ENCODE measurements at places on chromosomes 12 and 14.

DNA sequence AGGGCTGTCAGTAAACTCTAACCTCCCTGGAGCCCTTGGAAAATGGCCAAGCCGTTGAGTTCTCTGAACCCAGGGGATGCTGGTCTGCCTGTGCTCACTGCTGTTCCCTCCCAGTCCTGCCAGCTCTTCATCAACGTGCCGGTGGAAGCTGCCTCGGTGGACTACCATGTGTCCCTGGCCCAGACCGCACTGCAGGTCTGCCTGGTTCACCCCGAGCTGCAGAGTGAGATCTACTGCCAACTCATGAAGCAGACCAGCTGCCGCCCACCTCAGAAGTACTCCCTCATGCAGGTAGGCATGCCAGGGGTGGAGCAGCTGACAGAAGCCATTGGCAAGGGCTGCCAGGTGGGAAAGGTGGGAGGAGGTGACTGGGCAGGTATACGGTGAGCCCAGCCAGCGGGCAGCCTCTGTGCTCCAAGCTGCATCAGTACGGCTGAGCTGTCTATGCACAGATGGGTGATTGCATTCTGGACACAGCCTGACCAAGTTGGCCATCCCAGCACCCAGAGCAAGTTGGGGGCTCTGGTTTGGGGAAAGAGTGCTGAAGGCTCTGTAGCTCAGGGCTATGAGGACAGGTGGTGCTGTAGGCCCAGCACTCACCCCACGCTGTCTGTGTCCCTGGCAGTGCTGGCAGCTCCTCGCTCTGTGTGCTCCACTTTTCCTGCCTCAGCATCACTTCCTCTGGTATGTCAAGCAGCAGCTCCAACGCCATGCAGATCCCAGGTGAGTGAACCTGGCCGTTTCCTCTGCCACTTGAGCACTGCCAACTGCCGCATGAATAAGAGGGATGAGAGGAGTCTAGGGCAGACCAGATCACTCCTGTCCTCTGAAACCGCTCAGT lies 21.9 kb downstream of the PIGH start:
- no peak for DNase-seq

- no peak for DNase-seq
Measured at GRCh38 chr14:74595006-74595735, 16.9 kb downstream of the LTBP2 start.

- no peak for DNase-seq
Measured at GRCh38 chr12:64395739-64396138, 5.2 kb upstream of the C12orf56 start.

GRCh38 chr12:107807471-107808150 lies 33.1 kb downstream of the ASCL4 start:
- DNase-seq, result no peak

- DNase-seq, result no peak
Measured at GRCh38 chr14:23403139-23403438, 5.0 kb downstream of the MYH6 start.

DNA sequence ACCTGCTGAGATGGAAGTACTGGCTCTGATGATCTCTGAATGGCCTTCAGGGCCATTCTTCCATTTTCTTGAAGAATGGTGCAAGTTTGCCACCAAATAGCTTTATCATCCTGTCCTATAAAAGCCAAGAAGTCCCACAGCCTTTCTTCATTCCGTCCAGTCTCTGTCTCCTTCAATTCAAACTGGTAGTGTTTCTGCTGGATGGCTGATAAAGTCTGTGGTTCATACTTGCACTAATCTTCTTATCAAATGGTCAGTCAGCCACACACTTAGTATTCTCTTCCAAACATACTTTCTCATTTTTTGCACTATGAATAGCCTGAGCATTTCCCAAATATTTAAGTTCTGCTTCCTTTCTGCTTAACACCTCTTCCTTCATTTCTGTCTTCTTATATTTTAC lies 39.4 kb upstream of the BEGAIN start:
- DNase-seq, result no peak

GRCh38 chr12:47954058-47954457 lies 9.3 kb upstream of the TMEM106C start:
- DNase-seq, result no peak

GRCh38 chr14:68623826-68624225 lies 169.0 kb downstream of the ZFP36L1 start:
- DNase-seq, result no peak

DNA sequence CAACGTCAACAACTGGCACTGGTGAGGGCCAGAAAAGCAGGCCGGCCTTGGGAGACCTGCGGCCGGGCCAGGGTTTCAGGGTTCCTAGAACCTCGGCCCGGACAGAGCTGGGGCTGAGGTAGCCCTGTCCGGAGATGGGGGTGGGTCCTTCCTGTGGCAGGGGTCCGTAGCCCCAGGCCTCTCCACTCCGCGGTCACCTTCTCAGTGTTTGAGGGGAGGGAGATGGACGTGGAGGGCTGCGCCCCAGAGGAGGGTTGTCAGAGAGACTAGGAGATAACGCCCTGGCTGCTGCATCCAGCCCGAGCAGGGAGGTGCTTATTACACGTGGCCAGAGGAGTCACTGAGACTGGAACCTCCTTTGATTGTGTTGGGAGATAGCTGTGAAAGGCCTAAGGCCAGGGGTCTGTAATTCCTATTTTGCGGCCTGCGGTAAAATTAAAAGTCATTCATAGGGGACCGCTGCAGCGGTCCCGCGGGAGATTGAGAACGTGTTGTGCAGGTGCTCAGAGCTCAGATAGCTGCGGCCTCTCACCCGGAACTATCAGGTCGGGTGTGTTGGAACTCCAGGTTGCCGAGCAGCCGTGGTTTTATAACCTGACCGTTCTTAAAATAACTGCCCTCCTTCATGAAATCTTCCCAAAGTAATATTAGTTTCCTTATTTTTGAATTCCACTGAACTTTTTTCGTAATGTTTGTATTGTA lies 507 bp downstream of the AHSA1 start:
- DNase-seq, result peak; percentile 5

GRCh38 chr12:43501703-43502102 lies 50.3 kb downstream of the ADAMTS20 start:
- no peak for DNase-seq

DNA sequence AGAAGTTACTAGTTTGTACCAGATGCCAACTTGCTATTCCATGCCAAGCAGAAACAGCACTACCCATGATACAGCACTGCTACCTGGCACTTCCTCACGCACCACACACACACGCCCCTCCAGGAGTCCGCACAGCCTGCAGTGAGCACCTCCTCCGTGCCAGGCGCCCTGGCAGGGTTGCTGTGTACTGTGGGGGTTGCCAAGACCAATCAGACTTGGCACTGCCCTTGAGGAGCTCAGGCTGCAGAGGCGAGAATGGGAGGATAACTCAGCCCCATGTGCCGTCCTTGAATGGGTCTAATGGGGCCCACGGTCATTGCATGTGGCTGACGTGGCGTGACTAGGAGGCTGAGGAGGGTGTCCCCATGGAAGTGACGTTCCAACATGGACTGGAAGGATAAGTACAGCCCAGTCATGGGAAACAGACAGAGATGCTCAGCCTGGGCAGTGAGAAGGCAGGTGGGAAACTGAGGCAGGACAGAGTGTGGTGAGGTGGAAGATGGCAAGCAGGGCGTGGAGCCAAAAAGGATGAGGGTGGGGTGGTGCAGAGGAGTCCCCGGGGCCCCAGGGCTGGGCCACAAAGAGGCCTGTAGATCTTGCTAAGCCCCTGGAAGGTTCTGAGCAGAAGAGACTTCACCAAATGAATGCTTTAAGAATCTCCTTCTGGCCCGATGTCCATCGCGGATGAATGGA lies 65.3 kb upstream of the C14orf180 start:
- no peak for DNase-seq

GRCh38 chr12:67747869-67748742 lies 99.6 kb downstream of the DYRK2 start:
- no peak for DNase-seq

DNA sequence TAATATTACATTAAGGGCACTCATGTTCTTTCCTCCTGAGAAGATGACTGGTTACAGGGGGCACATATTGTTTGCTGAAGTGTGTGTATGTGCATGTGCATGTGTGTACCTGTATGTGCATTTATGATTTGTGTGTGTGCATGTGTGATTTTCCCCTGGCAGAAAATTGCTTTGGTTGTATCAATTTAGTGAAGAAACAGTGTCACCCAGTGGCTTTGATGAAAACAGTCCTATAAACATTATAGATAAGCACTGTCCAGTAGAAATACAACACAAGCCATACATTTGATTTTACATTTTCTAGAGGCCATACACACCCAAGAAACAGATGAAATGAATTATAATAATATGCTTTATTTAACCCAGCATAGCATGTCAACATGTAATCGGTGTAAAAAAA lies 8.6 kb downstream of the PDE3A start:
- DNase-seq, result no peak

- DNase-seq, result no peak
Measured at GRCh38 chr12:131378861-131379665, 331.8 kb upstream of the SFSWAP start.

DNA sequence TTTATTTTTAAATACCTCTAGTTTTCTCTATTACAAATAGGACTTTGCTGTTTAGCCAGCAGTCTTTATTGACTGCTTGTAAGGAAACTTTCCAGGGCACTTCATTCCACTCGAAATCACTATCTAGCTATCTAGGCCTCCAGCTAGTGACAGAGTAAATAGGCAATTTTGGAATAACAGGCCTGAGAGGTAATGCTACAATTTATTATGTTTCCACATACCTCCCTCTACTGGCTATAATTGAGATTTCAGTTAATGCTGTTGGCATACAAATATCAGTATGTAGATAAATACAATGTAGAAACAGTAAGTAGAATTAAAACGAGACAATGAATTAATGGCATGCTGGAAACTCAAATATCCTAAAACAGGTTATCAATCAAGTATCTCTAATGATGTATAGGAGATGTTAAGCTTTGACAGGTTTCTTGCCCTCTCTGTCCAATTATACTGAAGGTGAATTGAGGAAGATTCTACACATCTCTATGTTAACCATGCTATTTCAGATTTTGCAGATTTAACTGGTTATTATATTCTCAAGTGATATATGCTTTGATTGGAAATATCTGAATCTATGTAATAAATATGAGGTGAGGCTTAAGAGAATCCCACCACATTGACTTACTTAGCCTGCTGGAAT lies 7.2 kb downstream of the DTD2 start:
- DNase-seq, result no peak

GRCh38 chr14:37515771-37516170 lies 79.3 kb downstream of the FOXA1 start:
- no peak for DNase-seq

- no peak for DNase-seq
Measured at GRCh38 chr14:24298892-24299254, 707 bp downstream of the DHRS1 start.

DNA sequence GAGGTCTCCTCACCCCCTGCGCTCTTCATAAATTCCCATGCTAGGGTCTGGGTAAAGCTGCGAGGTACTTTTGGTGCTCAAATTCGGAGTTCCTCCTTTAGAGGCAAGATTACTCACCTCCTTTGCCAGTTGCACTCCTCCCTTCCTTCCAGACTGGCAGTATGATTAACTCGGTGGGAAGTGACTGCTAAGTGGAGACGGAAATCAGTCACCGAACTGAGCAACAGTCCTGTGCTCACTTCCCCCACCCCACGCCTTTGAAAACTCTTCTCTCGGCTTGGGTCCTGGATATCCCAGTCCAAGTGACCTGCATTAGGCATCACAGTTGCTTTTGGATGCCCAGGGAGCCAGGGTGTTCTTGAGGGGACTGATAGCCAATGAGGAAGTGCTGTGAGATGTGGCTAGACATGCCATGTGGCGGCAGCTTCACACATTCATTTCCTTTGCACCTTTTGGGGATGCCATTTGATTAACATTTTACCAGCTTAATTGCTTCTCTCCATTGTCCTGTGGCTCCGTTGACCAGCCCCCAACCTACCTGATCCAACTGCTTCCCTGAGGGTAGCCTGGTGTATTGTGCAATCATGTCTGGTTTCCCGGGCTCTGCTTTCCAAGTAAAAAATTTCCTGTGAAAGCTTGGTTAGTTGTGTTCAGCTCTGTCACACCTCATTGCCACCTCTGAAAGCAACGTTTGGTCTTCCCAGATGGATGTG lies 840 bp downstream of the PNP start:
- peak; percentile 33 for DNase-seq

- DNase-seq, result no peak
Measured at GRCh38 chr14:42228611-42229010, 621.9 kb downstream of the LRFN5 start.

GRCh38 chr14:52948836-52949235 lies 2.0 kb downstream of the FERMT2 start:
- DNase-seq, result no peak

DNA sequence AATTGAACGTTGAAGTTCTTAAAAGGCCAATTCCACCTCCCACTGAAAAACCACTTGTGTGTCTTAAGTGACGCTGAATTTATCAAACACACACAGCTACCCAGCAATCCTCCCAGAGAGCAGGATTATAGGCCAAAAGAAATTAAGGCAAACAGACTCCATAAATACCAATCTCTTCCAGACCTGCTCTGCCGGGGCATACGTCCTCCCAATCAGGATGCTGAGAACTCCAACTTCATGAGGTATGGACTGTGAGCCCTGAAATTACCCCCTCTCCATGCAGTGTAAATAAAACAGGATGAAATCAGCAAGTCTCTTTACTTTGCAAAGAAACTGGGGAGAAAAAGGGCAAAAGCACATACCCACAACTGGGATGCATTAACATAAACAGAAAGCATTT lies 265.2 kb downstream of the KSR2 start:
- DNase-seq, result no peak

DNA sequence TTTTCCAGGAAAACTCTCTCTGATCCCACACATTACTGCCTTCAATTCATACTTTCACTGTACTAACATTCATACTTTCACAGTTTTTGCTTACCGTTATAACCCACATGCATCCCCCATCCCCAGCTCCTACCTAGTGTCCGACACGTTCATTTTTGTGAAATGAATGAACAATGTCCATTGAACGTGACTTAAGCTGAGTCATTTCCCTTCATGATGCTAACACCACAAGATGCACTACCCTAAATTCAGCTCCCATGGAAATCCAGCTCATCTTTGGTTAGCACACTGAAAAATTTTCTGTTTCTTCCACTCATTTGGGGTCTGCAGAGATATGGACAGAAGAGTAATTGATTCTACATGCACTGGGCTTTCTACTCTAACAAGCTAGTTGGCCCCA lies 84.7 kb downstream of the GALNT4 start:
- no peak for DNase-seq

DNA sequence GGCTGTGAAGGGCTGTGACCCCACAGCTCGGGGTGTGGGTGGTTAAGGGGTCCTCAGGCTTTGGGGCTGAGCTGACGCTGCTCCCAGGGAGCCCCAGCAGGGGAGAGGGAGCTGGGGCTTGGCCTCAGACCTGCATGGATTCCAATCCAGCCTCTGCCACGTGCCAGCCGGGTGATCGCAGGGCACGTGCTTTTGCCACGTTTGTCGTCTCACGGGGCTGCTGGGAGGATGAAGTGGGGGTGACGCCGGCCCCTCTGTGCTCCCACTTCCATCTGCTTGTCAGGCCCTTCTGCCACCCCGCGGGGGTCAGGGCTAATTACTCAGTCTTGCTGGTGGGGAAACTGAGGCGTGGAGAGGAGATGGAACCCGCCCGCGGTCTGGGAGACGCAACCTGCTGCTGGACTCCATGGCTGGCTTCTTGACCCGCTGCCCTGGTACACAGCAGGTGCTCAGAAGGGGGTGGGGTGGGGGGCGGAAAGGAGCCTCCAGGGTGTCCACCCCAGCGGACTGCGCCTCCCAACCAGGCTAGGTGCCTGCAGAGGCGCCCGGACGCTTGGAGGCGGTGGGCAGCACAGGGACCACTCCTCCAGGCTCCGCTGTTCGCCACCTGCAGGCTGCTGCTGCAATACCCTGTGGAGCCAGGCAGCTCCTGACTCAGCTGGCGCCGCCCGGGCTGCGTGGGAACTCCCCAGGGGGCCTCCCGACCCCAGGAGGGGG lies 36.4 kb upstream of the PRIMA1 start:
- DNase-seq, result no peak

- no peak for DNase-seq
Measured at GRCh38 chr12:101803978-101804377, 26.8 kb downstream of the GNPTAB start.

GRCh38 chr12:84696908-84697540 lies 215.6 kb downstream of the SLC6A15 start:
- DNase-seq, result no peak
